Retinal pigment epithelial cell (primary cell): ENCODE measurements at places on chromosomes 5 and 9.

DNA sequence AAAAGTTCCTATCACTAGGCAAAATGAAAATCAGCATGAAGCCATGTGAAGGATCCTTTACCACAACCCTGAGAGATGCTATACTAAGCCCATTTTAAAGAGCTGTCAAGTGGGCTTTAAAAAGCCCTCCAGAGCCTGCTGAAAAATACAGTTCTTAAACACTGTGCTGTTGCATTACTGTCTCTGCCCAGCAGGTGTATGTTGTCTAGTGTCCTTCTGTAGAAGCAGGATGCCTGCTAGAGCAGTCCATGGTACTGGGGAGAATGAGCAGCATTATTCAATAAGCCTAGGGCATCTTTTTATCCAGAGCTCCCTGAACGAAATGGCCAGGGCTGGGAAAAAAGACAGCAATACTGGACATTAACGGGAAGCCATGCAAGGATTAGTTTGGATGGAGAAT lies 126.2 kb upstream of the PLCXD3 start:
- no peak for DNase-seq

DNA sequence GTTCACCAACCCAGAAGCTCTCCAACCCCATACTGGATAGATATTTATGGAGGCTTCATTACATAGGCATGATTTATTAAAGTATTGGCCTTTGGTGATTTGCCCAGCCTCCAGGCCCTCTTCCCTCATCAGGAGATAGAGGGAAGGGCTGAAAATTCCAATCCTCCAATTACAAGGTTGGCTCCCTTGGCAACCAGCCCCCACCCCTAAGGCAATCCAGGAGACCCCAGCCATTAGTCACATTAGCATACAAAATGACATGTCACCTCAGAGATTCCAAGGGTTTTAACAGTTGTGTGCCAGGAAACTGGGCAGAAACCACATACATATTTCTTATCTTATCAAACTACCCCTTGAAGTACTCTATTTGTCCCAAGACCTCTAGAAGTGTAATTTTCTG lies 210.0 kb downstream of the HINT1 start:
- DNase-seq, result no peak

- DNase-seq, result no peak
Measured at GRCh38 chr9:115114546-115114945, 3.4 kb downstream of the TNC start.

GRCh38 chr9:137202966-137203365 lies 2.4 kb upstream of the TPRN start:
- no peak for DNase-seq

GRCh38 chr5:98993512-98993911 lies 64.7 kb upstream of the CHD1 start:
- no peak for DNase-seq
